Activated CD4-positive, alpha-beta T cell treated with anti-CD3 and anti-CD28 coated beads, Interleukin-2, amount 10 ng/mL, durations not matched to agents 7 days and 5 days (primary cell): ENCODE measurements at places on chromosomes 16 and 17.

- H3K36me3 ChIP-seq: peaks cover 10% of the 10 kb centered on the region
- DNase-seq: no peak
- H3K27ac ChIP-seq: no peak overlapping the region
These were observed 155.3 kb downstream of the PITPNC1 start for GRCh38 chr17:67532326-67532871.

GRCh38 chr17:72407336-72407909 lies 286.6 kb downstream of the SOX9 start:
- DNase-seq: no peak
- no peak overlapping the region for H3K27ac ChIP-seq
- no peaks in the 10 kb centered on the region for H3K27me3 ChIP-seq

DNA sequence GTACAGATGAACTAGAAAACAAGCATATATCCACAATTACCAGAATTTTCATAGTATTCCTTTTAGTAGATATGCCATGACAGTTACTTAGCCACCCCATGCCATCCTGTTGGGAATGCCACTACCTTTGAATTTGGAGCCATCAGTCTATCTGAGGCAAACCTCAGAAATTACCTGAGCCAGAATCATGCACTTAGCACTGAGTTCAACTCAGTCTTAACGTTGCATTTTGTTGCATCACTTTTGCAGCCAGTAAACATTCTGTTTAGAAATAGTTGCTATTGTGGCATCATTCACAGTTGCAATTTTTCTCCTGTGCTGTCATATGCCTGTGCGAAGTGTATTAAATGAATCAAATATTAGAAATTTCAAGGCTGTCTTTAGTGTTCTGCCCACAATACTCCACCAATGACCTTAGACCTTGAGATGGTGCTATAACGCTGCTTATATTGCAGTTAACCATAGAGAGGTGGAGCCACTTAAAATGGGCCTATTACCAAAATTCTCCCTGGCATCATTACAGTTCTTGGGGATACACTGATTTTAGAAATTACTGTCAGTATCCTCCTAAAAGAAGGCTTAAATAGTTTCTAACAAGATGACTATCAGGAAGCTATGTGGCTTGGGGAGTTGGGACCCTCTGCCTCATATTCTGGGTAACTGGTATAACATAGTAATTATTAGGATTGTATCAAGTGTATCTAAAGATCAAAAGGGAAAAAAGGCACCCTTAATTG lies 11.1 kb downstream of the PTRH2 start:
- H3K4me3 ChIP-seq: no peak overlapping the region
- peaks cover 40% of the 10 kb centered on the region for H3K4me1 ChIP-seq
- no peak for DNase-seq
- H3K27me3 ChIP-seq: no peaks in the 10 kb centered on the region
- no peak overlapping the region for H3K27ac ChIP-seq

DNA sequence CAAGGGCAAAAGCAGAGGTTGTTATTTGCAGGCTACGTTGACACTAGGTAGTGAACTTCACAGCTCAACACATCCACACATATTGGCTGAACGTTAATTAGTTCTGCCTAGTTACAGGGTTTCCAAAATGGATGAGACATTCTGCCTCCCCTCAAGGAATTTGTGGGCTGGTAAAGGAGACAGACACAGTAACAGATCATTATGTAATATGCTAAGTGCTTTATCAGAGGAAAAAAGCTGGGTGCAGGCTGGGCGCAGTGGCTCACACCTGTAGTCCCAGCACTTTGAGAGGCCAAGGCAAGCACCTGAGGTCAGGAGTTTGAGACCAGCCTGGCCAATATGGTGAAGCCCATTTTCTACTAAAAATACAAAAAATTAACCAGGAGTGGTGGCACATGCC lies 26.2 kb downstream of the BMERB1 start:
- H3K27me3 ChIP-seq: peaks cover 14% of the 10 kb centered on the region
- no peaks in the 10 kb centered on the region for H3K36me3 ChIP-seq
- no peak overlapping the region for H3K27ac ChIP-seq
- no peaks in the 10 kb centered on the region for H3K4me1 ChIP-seq

- DNase-seq: peak; percentile 62
- peaks cover 2% of the 10 kb centered on the region for H3K27me3 ChIP-seq
- peak overlapping the region; percentile 88 for H3K27ac ChIP-seq
- peaks cover 2% of the 10 kb centered on the region for H3K36me3 ChIP-seq
- H3K4me3 ChIP-seq: peak overlapping the region; percentile 41
These were observed 1.8 kb downstream of the TMIGD1 start for GRCh38 chr17:30332057-30332542.

DNA sequence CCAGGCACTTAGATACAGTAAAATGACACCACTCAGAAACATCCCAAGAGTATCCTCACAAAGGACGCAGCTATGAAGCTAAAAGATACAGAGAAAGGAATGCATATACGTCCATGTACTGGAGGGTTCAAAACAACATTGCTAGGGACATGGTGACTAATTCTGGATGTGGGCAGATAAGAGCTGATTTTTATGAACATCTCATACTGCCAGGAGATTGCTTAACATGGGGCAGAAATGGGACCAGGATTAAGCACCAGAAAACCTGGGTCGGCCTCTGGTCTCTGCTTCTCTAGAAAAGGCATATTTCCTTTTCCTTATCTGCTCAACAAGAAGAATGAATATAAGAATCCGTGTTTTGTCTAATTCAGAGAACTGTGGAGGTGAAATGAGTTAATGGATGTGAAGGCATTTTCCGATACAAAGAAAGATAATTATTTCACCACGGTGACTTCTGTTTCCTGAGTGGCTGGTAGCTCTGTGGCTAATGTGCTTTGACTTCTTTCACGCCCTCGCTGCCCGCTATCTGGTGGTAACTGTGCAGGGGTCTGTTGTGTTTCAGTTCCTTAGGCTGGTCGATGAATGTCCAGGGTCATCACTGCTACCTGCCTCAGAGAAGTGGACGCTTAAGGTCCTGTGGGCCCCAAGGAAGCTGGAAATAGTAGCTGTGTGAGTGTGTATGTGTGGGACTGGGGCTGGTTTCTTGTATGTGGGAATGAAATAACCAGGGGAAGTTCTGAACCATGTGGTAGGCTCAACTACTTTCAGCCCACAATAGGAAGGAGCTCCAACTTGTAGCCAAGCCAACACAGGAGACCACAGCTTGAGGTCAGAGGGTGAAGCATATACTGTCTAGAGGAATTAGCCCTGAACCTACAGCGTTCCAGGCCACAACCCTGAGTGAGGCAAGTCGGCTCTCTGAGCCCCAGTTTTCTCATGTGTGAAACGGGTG lies 15.8 kb upstream of the CCL5 start:
- H3K36me3 ChIP-seq: peaks cover 3% of the 10 kb centered on the region
- H3K4me1 ChIP-seq: peaks cover 74% of the 10 kb centered on the region
- peak overlapping the region; percentile 33 for H3K4me3 ChIP-seq
- H3K27ac ChIP-seq: peak overlapping the region; percentile 74
- DNase-seq: peak; percentile 52

DNA sequence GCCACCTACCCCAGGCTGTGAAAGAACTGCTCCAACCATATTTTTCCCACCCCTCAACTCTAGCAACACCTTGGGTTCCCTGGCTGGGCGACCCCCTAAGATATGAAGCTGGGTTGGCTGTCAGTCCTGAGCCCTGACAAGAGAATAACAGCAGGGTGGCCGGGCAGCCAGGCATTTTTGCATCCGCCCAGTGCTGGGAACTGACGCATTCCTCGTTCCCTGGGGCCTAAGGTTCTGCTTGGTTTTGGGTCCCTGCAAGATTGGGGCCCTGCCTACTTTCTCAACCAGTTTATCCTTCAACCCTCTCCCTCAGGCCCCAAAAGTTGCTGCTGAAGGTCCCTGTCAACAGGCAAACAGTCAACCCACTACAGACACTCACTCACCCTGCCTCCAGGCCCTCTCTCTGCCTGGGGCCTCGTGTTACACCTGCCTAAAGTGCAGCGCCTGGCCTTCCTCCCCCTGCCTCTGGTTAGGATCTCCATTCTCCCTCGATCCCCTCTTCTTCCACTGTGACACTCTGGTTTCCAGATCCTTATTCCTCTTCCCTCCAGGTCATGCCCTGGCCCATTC lies 151.5 kb downstream of the STX8 start:
- no peak overlapping the region for H3K4me3 ChIP-seq
- H3K27ac ChIP-seq: no peak overlapping the region
- DNase-seq: no peak
- H3K36me3 ChIP-seq: peaks cover 11% of the 10 kb centered on the region
- H3K27me3 ChIP-seq: no peaks in the 10 kb centered on the region
- no peaks in the 10 kb centered on the region for H3K4me1 ChIP-seq

GRCh38 chr16:25523183-25523582 lies 168.6 kb upstream of the HS3ST4 start:
- H3K27ac ChIP-seq: no peak overlapping the region
- DNase-seq: no peak
- no peaks in the 10 kb centered on the region for H3K27me3 ChIP-seq
- H3K4me1 ChIP-seq: no peaks in the 10 kb centered on the region
- no peaks in the 10 kb centered on the region for H3K36me3 ChIP-seq

DNA sequence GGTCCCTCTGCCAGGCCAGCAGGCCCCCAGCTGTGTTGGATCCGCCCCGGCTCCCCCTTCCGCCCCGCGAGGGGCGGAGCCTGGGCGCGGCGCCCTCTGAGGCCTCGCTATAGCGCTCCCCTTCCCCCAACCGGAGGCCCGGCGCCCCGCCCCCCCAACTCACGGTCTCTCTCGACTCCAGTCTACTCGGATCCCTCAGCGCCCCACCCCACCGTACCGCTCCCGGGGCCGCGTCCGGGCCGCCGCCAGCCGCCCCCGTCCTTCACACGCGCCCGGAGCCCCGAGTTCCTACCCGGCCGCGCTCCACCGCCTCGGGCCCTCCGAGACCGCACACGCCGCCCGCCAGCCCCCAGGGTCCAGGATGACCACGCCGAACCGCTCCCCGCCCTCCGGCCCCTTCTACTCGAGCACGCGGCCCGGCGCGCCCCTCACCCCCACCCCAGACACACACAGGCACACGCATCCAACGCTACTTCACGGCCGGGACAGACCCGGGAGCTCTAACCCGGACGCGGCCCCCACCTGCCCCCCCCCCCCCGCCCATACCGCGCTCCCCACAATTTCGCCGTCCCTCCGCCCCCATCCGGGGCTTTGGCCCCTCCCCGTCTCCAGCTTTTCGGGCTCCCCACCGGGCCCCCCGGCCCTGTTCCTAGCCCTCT lies 1.4 kb downstream of the PHF23 start:
- H3K4me1 ChIP-seq: peaks cover 67% of the 10 kb centered on the region
- peak; percentile 86 for DNase-seq
- H3K27me3 ChIP-seq: no peaks in the 10 kb centered on the region
- peaks cover 50% of the 10 kb centered on the region for H3K36me3 ChIP-seq

- no peaks in the 10 kb centered on the region for H3K36me3 ChIP-seq
- DNase-seq: peak; percentile 54
- peaks cover 66% of the 10 kb centered on the region for H3K4me1 ChIP-seq
These were observed 2.8 kb downstream of the KDM6B start for GRCh38 chr17:7836596-7837407.

DNA sequence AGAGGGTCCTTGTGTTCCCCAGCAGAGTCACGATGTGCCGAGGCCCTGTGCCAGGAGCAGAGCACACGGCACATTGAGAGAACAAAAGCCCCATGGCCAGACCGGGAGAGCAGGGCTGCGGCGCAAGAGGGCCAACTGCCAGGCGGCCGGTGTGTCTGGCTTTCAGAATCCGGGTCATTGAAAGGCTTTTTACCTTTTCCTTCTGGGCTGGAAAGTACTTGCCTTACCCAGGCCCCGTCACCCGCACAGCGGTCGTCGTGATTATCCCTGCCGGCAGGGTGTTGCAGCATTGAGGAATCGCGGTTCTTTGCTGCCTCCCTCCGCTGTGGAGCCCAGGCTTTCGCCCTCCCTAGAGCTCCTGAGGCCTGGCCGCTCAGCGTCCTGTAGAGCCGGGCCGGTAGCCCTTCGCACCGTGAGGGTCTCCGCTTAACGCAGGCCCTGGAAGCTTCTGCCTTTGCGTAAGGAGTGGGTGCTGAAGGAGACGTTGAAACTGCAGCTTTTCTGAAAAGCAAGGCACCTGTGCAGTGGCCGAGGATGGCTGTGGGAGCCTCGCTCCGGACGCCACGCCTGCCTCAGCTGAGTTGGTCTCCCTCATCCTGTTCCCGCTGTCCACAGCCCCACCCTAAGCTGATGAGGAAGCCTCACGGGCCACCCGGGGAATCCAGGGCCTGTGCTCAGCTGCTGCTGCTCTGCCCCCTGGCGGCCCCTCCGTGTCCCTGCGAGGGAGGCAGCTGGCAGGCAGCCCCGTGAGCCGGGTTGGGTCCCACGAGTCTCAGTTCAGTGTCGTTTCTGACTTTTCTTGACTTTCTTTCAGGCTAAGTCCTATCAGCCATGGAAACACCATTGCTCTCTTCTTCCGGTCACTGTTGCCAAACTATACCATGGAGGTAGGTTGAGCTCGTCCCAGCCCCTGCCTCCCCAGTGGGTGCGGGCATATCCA lies 8.6 kb upstream of the MC1R start:
- peaks cover 8% of the 10 kb centered on the region for H3K4me1 ChIP-seq
- DNase-seq: peak; percentile 70
- no peak overlapping the region for H3K27ac ChIP-seq
- H3K27me3 ChIP-seq: no peaks in the 10 kb centered on the region

DNA sequence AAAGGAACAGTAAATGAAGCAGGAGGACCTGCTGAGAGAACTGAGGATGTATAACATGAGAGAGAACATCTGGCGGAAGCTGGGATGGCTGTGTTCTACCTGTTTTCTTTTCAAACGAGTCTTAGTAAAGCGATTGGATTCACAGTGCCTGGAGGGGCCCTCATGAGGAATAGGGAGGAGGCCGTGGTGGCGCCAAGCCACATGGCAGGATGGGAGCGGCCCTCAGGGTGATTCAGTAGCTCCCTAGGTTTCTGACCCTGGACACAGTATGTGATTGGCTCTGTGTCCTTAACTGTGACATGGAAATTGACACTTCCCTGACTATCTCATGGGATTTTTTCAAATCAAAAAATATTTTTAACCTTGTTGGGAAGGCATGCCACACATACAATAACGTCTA lies 32.1 kb downstream of the USP43 start:
- no peaks in the 10 kb centered on the region for H3K4me1 ChIP-seq
- peaks cover 3% of the 10 kb centered on the region for H3K27me3 ChIP-seq
- H3K36me3 ChIP-seq: no peaks in the 10 kb centered on the region
- no peak overlapping the region for H3K4me3 ChIP-seq
- no peak for DNase-seq

- H3K4me1 ChIP-seq: peaks cover 11% of the 10 kb centered on the region
- H3K27me3 ChIP-seq: no peaks in the 10 kb centered on the region
These were observed 3.1 kb downstream of the C17orf50 start for GRCh38 chr17:35763767-35764122.
